ENCODE measurements at places on chromosomes 1 and 21.

DNA sequence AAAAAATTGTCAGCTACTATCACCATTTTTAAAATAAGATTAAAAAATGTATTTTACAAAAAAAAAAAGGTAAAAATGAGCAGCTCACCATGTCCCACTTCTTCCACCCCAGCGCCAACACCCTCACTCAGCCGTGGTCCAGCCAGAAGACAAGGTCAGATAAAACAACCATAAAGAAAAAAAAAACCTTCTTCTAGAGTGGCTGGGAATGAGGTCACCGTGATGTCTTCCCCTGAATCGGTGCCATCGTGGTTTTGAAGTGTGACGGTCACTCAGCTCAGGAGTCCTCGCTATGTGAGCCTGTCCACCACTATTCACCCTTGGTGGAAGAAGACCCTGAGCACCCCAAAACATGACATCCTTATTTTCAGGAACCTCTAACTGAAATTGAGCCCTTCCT is 38.1 kb downstream of the B3GALT5 start:
- DNase-seq = no peak

- no peak for DNase-seq
Observed at GRCh38 chr1:85189120-85189519, 11.7 kb downstream of the SYDE2 start.

GRCh38 chr1:58447886-58448285 is 98.6 kb downstream of the OMA1 start:
- DNase-seq = no peak

- no peak for DNase-seq
Observed at GRCh38 chr1:153035211-153035610, 4.2 kb downstream of the SPRR1B start.

DNA sequence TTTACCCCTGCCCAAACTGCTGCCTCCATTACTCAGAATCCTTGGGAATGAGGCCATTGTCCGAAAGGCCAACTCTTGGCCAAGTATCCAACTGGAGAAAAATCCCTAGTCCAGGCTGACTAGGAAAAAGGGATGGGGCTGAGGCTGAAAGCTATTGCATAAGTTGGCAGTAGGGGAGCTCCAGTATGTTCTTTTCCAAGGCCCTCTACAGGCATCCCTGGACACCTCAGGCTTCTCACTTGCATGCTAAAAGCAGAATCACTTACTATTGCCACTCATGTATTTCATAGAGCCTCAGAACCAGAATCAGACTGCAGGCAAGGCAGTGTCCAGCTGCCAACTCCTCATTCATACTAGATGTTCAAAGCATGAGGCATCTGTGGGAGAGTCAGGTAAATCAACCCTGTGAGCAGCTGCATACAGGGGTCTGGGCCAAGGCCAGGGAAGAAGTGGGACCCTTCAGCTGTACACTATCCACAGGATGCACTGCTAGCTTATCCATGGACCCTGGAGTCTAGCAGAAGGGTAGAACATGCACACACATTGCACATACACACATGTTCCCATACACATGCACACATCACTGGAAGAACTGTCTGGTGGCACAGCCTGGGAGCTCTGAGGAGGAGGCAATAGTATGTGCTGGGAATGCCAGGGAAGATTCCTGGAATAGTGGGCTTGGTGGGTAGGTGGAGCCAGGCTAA is 195.3 kb downstream of the C1orf94 start:
- no peak for DNase-seq

GRCh38 chr1:187338762-187339412 is 510.1 kb downstream of the PLA2G4A start:
- no peak for DNase-seq

DNA sequence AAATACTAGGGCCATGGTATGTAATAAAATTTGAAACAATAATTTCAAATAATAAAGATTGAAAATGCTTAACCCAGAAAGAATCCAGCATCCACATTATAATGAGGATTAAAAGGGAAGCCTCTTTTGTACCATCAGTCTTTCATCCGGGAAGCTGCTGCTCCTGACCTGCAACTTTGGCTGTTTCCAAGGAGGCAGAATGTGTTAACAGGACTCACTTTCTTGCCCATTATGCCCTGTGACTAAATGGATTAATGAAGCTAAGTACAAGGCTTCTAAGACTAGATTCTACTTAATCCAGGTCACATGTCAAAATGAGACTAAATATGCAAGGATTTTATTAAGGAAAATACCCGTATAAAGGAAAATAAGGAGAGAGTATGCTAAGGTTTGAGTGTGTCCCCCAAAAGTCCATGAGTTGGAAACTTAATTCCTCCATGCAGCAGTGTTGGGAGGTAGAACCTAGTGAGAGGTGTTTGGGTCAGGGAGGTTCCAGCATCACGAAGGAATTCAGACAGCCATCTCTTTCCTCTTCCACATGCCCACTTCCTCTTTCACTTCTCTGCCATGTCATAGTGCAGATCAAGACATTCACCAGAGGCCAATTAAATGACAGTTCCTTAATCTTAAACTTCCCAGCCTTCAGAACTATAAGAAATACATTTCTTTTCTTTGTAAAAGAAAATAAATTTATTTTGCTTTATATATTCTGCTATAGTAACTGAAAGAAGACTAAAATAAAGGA is 27.7 kb downstream of the FMO2 start:
- DNase-seq = no peak

GRCh38 chr1:27951396-27951795 is 8.4 kb upstream of the XKR8 start:
- no peak for DNase-seq

DNA sequence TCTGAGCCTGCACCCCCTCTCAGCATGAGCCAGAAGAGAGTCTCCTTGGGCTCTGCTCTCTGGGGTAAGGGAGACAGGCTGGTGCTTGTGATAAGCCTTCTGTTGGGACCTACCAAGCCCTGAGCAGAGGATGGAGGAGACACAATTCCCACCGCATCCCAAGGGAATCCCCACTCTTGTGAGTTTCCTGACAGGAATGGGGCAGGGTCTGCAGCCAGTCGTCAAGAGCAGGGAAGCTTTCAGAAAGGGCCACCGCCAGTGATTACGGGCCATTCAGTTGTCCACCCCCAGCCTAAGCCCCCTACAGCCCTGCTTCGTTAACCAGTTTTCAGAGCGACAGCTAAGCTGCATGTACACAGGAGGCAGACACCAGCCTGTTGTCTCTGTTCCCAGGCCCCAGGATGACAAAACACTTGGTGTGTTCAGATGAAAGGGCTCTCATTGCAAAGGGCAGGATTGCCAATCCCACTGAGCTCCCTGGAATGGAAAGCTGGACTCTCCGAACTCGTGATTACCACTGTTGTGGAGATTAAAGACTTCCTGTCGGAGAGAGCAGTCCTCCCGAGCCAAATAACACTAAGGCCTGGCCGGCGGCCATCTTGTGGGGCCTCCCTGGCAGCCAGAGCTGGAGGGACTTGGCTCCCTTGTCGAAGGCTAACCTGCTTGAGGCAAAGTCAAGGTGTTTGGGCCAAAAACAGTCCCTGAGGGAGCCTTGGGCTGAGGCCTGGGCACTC is 37.4 kb upstream of the SLC30A1 start:
- no peak for DNase-seq

- DNase-seq = no peak
Observed at GRCh38 chr1:169941982-169942830, 48.5 kb upstream of the SCYL3 start.

GRCh38 chr1:210505601-210506496 is 177.1 kb downstream of the HHAT start:
- DNase-seq = no peak

GRCh38 chr1:212754680-212755079 is 36.9 kb downstream of the NSL1 start:
- no peak for DNase-seq

GRCh38 chr1:182003025-182003725 is 58.3 kb downstream of the ZNF648 start:
- no peak for DNase-seq

GRCh38 chr1:206708058-206708457 is 23.4 kb downstream of the MAPKAPK2 start:
- no peak for DNase-seq

DNA sequence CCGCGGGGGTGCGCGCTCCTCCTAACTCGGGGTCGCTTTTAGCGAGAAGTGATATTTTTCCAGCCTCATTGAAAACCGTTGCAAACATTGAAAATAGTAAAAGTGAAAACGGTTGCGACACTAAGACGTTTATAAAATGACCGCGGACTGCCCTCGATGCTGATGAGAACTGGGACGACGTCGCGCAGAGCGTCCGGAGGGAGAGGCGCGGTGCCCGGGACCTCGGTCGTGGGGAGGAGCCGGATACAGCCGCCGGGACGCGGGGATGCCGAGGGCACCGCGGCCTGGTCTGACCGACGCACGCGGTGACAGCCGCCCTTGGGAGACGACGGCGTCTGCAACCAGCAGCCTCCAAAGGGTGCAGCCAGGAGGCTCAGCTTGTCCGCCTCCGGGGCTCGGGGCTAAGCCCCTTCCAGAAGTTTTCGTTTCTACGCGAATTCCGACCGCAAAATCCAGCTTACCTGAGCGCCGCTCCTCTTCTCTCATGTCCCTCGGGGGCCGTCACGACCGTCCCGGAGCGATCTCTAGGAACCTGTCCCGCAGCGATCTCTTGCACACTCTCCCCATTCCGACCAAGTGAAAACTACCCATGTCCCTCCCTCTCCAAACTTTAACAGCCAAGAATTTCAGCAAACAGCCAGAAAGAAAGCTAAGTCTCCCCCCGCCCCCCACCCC is 144.4 kb upstream of the ETS2 start:
- DNase-seq = peak; percentile 18

- peak; percentile 82 for DNase-seq
Observed at GRCh38 chr1:1349256-1350012, at the start of gene DVL1. Gene DVL1, minus strand, starts transcription at chr1:1349418. Its CDS starts 353 bp downstream, at chr1:1349065.

- DNase-seq = no peak
Observed at GRCh38 chr1:236163463-236164153, 21.3 kb downstream of the GPR137B start.

DNA sequence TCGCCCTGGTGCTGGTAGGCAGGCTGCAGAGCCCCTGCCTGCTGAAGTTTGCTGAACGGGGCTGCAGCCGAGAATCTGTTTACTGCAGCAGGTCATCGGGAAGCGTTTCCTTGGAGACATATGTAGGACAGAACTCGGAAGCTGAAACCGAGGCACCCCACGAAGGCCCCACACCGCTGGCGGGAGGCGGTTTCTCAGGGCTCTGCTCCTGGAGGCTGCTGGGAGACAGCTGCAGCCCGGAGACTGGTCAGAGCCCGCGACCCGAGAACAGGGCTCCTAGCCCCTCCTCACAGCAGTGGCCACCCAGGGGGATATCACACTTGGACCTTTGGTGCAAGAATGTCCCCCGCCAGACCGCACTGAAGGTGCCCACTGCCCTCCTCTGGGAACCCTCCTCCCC is 12.7 kb upstream of the PLCH2 start:
- no peak for DNase-seq

GRCh38 chr1:1614954-1615255 is 395 bp upstream of the MIB2 start:
- DNase-seq = no peak

DNA sequence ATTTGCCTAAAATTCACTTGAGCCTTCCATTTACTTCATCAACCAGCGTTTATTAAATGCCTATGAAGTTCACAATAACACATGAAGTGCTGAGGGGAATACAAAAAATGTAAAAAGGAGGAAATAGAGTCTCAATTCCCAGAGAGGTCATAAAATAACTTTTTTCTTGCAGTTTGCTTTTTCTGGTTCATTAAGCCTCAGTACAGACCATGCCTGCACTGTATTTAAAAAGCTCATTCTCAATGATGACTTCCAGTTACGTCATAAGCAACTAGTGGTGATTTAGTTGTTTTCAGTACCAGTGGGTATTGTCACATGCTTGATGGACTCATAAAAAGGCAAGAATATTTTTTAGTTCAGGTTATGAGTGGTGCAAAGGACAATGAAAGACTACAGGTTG is 160.1 kb upstream of the UBE2U start:
- no peak for DNase-seq

GRCh38 chr1:2989976-2990375 is 31.3 kb upstream of the ACTRT2 start:
- no peak for DNase-seq
